ENCODE measurements at places on chromosomes 12 and 14.
A peak's percentile ranks its signal among the peaks of the same experiment; 100 is the strongest.

DNA sequence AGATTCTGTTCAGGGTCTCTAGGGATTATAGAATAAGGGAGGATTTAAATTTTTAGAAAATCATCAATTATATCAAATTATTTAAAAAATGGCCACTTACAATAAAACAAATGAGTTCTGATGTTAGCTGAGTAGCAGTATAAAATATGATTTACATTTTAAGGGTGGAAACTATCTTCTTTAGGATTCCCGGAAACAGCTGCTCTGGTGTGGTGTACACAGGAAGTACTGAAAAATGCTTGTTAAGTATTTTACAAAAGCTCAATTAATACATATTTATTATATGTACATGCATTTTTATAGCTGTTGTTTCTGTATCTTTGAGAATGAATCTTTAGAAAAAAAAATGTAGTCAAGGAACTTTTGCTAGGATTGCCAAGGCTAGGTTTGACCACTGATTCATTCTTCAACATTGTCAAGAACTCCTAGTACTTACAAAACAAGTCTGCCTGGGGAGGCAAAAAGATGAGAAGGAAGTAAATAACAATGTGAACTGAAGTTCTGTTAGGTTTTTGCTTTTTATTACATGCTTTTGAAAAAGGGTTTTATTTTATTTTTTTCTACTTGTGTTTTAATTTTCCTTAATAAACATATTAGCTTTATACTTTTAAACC lies 48.0 kb downstream of the ARF6 start:
- DNase-seq: no peak

DNA sequence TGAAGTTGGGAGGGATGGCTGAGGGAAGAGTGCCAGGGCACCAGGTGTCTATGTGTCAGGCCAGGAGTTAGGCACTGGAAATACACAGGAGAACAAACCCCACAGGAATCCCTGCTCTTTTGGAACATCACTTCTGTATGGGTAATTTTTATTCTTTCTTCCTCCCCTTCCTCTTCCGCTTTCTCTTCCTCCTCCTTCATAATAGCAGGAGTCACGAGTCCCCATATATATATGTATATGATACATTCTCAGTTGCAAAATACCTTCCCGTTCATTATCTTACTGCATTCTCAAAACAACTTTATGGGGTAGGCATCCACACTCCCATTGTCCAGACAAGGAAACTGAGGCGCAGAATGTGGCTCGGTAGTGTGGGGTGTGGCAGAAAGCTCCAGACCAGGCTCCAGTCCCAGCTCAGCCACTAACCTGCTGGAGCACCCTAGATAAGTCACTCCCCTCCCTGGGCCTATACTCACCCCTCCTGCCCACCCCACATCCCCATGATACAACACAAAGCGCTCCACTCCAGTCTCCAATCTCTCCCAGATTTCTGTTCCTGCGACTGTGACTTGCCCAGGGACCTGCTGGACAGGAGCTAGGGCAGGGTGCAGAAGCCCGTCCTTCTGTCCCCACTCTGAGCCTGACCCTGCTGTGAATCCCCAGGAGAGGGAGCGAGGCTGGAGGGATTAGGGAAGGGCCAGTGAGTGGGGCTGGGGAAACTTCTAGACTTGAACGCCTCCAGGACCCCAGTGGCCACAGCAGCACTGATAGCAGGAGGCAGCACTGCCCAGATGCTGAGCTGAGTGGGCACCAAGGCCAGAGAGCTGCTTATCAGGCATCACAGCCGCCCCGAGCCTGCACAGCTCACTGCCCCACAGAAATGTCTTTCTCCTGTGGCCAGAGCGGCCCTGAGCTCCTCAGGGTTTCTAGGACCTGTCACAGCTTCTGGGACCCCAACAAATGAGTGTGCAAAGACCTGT lies 1.4 kb upstream of the AQP2 start:
- no peak for DNase-seq

DNA sequence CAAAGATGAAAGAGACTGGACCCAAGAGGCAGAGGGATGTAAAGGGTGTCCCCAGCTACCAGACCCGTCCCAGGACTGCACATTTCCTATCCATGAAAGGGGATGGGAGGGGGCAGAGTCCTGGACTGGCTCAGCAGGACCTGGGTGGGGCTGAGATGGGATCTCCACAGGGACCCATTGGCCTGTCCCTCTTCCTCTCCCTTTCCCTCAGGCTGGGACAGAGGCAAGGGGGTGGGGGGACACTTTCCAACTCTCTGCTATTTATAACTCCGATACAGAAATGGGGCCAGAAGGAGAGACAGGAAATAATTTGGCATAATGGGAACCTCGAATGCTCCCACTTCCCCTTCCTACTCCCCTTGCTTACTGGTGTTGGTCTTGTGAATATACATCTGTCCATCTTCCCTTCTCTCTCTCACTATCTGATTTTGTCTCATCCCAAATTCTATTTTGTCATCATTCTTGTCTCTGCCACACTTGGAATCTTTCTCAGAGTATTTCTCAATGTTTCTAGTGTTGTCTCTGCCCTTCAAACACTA lies 1.1 kb upstream of the ITGA7 start:
- DNase-seq: no peak

DNA sequence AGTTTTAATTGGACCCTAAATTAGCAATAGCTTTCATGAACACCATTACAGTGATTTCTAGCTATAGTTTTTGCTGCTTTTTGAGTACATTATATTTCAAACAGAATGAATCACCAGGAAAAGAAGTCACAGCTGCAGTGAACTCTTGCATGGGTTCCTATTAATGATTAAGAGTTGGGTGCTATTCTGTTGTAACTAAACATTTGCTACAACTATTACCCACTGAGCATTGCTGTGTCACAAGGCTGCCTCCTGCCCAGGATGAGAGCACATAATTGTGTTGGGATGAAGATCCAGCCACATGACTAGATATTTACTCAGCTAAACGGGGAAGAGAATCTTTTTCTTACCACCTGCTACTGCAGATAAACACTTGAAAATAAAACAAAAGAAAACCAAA lies 152.7 kb downstream of the GXYLT1 start:
- no peak for DNase-seq

DNA sequence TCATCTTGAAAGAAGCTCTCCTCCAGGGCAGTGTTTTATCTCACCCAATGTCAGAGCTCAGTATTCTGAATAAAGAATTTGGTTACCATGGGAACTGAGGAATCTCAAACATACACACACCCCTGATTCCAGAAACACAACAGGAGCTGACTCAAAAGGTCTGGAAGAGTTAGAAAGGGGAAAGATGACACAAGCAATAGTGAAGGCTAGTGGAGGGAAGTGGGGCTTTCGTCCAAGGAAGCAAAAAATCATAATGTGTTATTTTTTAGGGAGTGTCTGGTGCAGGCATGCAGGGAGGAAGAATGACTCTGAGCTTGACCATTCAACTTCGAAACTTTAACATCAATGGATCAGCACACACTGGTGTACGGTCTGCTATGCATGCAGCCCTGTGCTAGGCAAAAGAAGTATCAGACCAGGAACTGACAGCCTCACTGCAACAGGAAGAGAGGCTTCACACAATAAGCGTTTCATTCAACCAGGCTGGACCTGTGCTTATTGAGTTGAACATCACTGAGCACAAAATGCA lies 20.3 kb downstream of the HEBP1 start:
- DNase-seq: no peak

GRCh38 chr12:21413369-21414277 lies 23.8 kb upstream of the PYROXD1 start:
- no peak for DNase-seq

- no peak for DNase-seq
Observed at GRCh38 chr12:66960704-66961690, 282.1 kb upstream of the GRIP1 start.

- DNase-seq: no peak
Observed at GRCh38 chr14:58026967-58027366, 125.0 kb downstream of the ARMH4 start.

GRCh38 chr12:110869026-110869425 lies 22.2 kb downstream of the CCDC63 start:
- DNase-seq: peak; percentile 43

- DNase-seq: no peak
Observed at GRCh38 chr14:32906672-32907071, 32.0 kb upstream of the NPAS3 start.

DNA sequence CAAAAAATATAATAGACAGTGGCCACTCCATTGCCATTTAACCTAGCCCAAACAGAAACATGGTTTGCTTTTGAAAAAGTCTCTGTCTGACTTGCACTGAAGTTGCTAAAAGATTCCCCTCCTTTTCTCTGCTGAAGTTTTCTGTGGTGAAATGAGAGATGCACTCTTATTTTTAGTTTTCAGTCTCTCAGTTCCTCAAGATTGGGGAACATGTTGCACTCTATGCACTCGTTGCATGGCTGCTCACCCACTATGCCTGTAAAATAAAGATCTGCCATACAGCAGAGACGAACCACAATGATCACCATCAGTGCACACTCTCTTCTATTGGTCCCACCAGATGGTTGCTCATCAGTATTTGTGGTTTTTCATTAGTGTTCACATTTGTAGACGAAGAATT lies 13.1 kb upstream of the DAAM1 start:
- no peak for DNase-seq

- DNase-seq: no peak
Observed at GRCh38 chr12:91628656-91629055, 446.0 kb upstream of the DCN start.

DNA sequence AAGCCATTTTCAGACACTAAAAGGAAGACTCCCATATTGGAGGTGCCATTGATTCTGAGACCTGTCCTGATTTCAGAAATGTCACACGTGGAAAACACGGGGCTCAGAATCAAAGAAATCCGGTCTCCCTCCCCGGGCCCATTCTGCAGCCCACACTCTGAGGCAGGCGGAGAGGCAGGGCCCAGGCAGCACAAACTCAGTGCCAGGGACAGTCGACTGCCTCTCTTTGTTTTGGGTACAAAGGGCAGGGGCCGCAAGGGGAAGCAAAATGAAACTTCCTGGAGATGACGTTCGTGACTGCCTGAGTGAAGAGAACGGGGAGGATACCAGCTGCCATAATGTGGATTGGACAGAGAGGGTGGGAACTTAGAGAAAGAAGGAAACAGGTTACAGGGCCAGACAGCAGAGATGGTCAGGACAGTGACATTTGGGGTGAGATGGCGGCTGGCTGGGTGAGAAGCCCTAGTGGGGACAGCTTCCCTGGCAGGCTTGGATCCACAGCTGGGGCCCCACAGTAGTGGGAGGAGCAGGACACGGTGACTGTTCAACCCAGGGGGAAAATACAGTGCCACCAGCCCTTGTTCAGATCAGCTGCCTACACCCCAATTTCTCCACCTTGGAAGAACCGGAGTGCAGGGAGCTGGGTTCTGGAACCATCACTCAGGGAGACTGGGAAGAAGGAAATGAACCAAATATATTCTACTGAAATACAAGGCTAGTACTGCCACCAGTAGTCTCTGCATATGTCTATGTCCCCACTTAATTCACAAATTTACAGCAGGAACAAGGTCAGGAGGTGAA lies 8.1 kb downstream of the GAPDH start:
- no peak for DNase-seq

- DNase-seq: no peak
Observed at GRCh38 chr14:47270715-47271114, 404.7 kb downstream of the MDGA2 start.

- DNase-seq: no peak
Observed at GRCh38 chr12:50157259-50157658, 9.9 kb downstream of the CERS5 start.

DNA sequence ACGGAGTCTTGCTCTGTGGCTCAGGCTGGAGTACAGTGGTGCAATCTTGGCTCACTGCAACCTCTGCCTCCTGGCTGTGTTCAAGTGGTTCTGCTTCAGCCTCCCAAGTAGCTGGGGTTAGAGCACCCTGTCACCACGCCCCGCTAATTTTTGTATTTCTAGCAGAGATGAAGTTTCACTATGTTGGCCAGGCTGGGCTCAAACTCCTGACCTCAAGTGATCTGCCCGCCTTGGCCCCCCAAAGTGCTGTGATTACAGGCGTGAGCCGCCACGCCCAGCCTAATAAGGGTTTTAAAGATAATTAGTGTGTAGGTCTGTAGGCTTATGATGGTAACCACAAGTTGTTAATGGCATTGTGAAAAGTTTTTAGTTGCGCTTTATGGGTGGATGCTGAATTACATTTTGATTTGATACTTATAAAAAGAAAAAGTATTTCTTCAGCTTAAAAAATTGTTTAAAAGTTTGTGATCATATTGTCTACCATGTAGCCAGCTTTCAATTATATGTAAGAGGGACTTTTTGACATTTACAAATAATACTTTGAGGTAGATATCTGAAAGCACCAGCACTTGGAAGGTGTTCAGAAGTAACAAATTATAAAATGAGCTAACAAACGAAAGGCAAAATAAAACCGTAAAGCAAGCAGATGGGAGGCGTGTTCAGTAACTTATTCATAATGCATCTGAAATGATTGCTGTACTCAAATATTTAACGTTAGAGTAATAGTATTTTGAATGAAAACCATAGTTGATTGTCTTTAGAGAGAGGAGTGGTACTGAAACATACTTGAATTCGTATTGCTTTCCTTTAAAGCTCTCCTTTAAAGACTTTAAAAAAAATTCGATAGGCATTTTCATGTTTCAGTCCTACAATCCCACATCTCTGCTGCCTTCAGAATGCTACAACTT lies 37.1 kb downstream of the MDM2 start:
- no peak for DNase-seq

DNA sequence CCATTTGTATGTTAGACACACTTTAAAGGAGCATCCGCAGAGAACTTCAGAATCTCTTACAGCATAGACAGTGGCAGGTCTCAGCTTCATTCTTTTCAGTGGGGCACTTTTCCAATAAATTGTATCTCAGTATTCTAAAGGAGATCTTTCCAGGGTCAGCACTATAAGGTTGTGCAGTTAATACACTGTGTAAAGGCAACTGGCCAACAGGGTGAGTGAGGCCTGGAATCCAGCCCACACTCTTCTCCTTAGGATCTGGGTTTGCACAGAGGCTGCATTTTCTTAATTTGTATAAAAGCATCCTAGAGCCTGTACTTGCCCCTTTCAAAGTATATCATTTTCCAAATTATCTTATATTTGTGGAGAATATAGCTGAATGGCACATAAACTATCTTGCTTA lies 94.2 kb downstream of the MYF5 start:
- DNase-seq: no peak

DNA sequence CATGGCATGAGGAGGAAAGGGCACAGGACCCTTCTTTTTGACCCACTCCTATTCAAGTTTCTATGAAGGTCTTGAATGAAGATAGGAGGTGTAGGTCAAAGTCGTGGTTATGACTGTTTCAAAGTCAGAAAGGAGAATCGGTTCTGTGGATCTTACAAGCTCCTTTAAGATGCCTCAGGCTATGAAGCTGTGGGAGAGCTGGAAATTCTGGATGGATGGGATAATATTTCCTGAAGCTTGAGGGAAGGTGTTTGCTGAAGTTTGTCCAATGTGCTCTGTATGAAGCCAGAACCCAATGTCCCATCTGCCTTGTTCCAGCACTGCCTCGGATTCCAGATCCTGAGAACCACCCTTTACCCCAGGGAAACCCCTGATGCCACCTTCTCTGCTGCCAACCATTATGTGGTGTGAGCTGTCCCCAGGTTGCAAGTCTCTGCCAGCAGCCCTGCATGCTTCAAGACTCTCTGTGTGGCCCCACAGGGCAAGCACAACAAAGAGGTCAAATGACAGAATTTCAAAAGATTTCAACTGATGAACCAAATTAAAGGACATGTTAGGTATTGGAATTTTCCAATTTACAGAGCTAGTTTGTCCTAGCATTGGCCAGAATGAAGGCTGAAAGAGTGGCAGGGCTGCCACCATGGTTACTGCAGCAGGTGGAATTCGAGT lies 472.0 kb downstream of the RGS6 start:
- DNase-seq: no peak

GRCh38 chr12:40525054-40525453 lies 167.2 kb upstream of the CNTN1 start:
- no peak for DNase-seq
